Left kidney (tissue), 8 donors: ENCODE measurements at places on chromosomes 3 and 15. TPM values are rescaled to one million over a fixed set of nuclear protein-coding genes. Genes with fewer than 3 reads are reported as not detected.
A peak's percentile ranks its signal among the peaks of the same experiment; 100 is the strongest.

ZDHHC23 gene
- 20.9 TPM for polyA plus RNA-seq

FOXL2 gene
- not detected for polyA plus RNA-seq

DNA sequence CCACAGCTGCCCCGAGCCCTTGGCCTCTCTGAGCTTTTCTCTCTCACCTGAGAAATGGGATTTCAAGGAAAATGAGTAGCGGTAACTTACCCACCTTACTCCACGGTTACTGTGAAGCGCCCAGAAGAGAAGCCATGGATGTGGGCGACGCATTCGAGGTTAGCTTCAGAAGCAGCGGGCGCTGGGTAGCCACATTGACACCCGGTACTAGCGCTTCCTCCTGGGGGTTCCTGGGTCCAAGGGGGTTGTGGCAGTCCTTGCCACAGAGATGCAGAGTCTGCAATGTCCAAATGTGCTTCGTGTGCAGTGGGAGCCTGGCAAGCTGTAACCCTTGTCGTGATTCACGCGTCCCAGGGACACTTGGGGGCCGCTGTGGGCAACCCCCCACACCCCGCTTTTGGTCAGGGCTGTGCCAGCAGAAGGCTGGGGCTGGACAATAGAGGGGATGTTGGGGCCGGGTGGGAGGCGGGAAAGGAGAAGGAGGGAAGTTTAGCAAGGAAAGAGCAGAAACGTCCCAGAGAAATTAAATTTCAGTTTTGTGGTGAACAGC is 41.4 kb upstream of the FURIN start:
- DNase-seq: no peak

DNA sequence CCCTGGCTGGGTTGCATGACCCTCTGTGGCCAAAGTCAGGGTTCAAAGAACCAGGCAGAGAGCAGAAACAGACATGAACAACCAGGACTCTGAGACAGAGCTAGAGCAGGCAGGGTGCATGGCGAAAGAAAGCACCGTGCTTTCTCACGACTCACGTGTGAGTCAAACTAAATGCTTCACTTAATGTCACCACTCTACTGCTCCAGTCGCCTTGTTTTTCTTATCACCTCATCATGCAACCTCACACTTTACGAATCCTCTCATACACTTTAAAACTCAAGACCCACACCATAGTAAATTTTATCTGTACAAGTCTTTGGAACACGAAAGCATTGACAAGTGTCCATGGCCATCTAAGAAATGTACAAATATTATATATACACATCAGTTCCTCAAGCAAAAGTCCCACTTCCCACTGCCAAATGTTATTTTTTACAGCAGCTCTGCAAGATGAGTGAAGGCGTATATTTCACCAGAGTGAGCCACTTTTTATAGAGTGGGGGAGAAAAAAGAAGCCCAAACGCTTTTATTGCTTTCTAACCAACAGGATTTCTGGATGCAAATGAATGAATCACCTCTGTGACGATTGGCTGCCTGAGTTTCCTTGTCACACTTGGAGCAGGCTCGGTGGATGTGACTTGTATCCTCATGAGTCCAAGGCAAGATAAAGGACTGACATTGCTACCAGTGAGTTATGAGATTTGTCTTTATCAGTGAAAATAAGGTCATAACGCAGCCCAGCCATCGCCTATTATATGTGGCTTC is 16.0 kb upstream of the MEGF11 start:
- peak; percentile 53 for DNase-seq

ZFAND6 gene
- 132 TPM for polyA plus RNA-seq

DNA sequence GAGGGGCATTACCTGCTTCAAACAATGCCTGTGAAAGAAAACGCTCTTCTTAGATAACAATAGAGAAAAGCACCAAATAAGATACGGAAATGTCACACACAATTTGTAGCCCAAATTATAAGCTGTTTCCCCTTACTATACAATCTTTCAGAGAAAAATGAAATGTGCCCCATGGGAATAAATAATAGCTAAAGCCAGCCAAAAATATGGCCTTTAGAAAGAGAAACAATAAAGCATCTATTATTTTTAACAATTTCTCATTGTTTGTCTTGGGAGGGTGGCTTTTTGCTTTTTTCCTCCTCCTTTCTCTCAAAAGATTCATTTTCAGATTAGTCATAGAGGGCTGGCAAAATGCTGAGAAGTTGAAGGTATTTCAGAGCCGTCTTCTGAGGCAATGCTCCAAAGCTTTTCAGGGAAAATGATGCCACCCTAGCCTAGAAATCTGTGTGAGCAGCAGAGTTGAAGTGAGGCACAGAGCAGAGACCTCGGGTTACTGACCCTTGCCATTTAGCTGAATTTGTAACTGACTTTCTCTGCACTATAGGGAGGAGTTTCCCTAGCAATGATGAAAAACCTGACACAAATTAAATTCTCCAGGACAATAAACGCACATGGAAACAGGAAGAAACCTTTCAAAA is 86.3 kb upstream of the PRICKLE2 start:
- DNase-seq: no peak

DNA sequence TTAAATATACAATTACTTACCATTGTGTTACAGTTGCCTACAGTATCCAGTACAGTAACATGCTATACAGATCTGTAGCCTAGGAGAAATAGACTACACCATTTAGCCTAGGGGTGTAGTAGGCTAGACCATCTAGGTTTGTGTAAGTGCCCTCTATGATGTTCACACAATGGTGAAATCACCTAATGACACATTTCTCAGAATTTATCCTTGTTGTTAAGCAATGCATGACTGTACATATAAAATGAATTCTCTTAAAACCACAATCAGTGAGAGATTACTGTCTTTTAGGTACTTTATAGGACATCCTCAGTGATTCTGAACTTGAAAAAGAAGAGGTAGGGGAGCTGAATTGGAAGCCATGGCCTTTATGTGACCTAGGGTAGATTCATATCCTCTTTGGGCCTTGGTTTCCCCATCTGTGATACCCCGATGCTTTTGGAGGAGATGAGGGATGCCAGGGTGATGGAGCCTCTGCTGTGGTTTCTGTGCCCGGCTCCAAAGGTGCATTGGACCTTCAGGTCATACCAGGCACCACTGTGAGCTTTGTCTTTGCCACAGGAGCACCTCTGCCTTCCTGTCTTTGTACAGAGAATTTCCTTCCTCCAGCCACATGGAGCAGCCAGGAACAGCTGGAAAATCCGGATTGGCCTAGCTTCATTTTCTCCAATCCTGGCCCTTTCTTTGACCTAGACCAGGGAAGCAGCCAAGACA is 51.9 kb upstream of the FLNB start:
- DNase-seq: no peak

GRCh38 chr15:58555162-58556027 is 123.6 kb downstream of the LIPC start:
- DNase-seq: no peak

CHRD gene
- polyA plus RNA-seq: 10.6 TPM

TGM5 gene
- polyA plus RNA-seq: not detected

- DNase-seq: no peak
These were observed 11.7 kb upstream of the SAMMSON start for GRCh38 chr3:69987833-69988232.

- DNase-seq: peak; percentile 44
These were observed 670 bp upstream of the ATP13A3 start for GRCh38 chr3:194487289-194488054.

DNA sequence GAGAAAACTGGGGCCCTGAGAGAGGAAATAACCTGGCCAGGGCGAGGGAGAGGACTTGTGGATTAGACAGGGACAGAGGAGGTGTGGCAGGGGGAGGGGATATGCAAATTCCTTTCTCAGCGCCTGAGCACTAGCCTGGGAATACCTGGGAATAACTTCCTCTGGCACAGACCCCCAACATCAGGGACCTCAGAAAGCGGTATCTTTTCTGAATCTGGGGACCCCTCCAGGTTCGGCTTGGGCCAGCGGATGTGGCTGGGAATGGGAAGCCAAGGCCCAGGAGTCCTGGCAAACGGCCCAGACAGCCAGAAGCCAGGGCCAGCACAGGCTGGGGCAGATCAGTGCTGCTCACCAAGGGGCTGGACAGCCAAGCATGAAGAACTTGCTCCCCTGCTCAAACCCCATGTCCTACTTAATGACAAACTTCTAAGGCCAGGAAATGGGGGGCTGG is 9.2 kb upstream of the ACSBG1 start:
- DNase-seq: no peak
